ENCODE measurements at places on chromosomes 12 and 14.

- DNase-seq, result no peak
Measured at GRCh38 chr12:48793696-48794095, 4.8 kb upstream of the ADCY6 start.

DNA sequence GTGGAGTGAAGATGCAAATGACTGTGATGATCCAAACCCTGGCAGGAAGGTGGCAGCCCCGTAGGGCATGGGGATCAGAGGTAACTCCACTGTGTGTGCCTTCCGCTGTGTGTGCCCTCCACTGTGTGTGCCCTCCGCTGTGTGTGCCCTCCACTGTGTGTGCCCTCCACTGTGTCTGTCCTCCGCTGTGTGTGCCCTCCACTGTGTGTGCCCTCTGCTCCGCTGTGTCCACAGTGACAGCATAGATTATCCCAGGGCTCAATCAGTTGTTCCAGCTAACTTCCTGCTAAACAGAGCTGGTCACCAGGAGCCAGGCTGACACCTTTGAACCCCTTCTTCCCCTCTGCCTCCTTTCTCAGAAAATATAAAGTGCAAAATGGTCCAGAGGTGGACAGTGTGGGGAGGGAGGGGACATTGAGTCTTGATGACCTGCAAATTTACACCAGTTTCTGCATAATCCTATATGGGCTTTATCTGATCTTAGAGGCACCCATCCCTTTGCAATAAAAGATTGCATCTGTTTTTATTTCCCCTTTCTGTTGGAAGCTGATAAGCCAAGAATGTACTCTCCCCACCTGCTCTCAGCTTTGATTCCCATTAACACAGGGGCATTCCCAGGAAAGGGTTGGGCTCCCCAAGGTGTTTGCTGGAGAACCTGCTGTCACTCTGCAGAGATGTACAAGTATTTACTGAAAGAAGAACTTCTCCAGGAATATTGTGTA lies 21.6 kb upstream of the HNF1A start:
- no peak for DNase-seq

GRCh38 chr14:22780105-22780679 lies 13.7 kb downstream of the OXA1L start:
- DNase-seq, result no peak

GRCh38 chr12:54933376-54933775 lies 51.2 kb downstream of the TESPA1 start:
- DNase-seq, result no peak

DNA sequence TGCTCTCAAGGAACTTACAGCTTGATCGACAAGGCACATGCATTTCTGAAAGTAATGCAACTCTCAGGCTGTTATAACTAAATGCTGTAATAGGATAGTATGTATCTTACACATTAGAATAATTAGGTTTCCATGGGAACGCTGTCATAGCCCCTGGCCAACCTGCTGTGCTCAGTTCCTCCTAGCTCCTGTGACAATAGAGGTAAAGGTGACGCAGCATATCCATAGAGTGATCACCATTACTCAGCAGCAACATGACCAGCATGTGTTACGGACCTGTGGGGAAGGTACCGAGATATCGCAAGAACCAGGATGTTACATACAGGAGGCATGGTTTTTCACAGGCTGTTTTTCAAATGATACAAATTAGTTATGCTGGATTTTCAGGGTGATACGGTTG lies 150.7 kb downstream of the CAND1 start:
- no peak for DNase-seq

- no peak for DNase-seq
Measured at GRCh38 chr12:24861766-24862540, 86.9 kb downstream of the BCAT1 start.

- peak; percentile 40 for DNase-seq
Measured at GRCh38 chr14:68109132-68109900, 289.7 kb downstream of the RAD51B start.

DNA sequence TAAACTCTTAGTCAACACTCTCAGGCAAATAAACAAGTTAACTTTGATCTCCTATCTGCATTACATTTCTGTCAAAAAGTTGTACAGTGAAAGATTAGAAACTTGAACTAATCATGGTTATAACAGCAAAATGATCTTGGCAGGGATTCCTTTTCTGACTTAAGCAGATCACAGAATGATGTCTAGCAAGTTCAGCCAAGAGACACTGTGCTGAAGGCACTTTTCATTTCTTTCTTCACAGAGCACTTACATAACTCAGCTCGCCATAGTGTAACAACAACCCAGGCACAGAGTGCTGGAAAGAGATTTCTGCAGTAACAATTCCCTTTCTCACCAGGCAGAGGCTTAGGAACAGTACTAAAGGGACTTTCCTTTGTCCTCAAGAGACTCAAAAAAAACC lies 19.6 kb upstream of the CSRP2 start:
- no peak for DNase-seq

DNA sequence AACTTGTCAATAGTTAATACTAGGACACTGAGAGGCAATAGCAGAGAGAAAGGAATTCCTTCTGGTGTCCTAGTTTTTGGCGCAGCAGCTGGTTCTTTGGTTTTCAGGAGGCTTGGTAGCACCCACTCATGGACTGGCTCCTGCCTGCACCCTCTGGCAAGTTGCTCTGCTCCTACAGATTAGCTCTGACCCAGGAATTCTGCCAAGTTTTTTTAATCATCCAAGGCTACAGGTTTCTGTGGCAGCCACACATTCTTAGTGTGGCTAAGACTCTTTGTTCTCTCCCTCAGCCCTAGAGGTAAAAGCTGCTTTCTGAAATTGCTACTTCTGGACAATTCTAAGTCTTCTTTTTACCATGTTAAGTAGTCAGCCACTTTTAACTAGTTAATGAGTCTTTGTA lies 72.0 kb upstream of the FKBP4 start:
- DNase-seq, result no peak

GRCh38 chr14:75333606-75334548 lies 55.2 kb downstream of the FOS start:
- peak; percentile 13 for DNase-seq

DNA sequence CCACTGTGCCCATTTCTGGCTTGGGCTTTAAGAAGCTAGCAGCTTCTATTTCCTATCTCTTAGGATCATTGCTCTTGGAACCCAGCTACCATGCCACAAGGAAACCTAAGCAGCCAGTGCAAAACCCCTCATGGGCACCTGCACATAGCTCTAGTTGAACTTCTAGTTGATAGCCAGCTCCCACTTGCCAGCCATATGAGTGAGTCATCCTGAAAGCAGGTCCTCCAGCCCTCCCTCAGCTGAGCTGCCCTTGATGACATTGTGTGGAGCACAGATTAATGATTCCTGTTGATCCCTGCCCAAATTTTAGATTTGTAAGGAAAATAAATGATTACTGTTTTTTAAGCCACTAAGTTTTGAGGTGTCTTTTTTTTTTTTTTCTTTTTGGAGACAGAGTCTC lies 234.2 kb upstream of the FBXO33 start:
- DNase-seq, result no peak

DNA sequence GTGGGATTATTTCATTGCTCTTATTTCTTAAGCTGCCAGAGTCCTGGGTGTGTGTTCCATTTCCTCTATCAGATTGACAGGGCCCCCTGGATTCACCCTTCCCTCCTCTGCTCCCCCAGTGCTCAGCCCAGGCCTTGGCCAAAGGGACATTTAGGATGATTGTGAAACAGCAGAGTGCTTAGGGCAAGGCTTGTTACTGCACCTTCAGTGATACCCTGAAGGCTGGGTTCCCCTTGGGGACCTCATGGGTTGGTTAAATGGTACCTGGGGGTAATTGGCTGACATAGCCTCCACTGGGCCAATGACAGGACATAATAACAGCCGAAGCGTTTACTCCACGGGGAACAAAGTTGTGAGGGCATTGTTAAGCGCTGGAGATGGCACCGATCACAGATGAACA lies 1.3 kb upstream of the KRT72 start:
- DNase-seq, result no peak

- DNase-seq, result no peak
Measured at GRCh38 chr14:66131111-66131510, 355.1 kb upstream of the CCDC196 start.

- DNase-seq, result no peak
Measured at GRCh38 chr14:79201564-79202207, 1009.6 kb downstream of the DIO2 start.

- no peak for DNase-seq
Measured at GRCh38 chr14:75609606-75610475, 31.4 kb downstream of the FLVCR2 start.

DNA sequence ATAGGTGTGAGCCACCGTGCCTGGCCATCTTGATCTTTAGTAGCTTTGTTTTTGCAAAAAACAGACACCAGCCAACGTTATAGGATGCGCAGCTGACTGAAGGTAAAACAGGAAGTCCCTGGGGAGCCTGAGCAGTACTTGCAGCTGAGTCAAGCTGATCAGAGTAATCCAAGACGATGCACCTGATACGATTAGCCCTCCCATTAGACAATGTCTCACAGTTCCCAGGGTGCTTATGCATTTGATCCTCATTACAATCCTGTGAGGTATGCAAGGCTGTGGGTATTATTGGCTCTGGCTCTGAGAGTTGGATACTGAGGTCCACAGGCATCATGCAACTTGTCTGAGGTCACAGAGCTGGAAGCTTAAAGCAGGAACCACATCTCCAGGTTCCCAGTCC lies 8.1 kb downstream of the KRT18 start:
- no peak for DNase-seq

DNA sequence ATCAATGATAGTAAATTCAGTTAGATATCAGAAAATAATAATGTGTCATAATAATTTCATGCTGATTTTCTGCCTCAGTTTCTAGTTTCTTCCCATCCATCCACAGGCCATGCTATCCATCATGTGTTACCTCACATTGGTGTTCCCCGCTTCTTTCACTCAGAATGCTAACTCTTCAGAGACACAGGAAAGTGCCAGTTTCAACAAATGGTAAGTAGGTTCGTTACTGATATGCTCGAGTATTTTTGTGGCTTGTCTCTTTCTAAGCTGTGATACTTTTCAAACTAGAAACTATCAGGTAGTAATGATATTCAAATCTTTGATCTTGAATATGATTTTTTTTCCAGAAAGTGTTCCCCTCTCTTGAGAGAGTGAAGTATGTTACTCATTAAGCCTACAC lies 1.5 kb downstream of the KLRB1 start:
- DNase-seq, result no peak

GRCh38 chr12:98780261-98780660 lies 135.2 kb downstream of the APAF1 start:
- peak; percentile 41 for DNase-seq

- DNase-seq, result peak; percentile 43
Measured at GRCh38 chr12:66129934-66130266, 650 bp downstream of the LLPH start.

GRCh38 chr12:121825041-121825523 lies 21.3 kb downstream of the SETD1B start:
- DNase-seq, result no peak

DNA sequence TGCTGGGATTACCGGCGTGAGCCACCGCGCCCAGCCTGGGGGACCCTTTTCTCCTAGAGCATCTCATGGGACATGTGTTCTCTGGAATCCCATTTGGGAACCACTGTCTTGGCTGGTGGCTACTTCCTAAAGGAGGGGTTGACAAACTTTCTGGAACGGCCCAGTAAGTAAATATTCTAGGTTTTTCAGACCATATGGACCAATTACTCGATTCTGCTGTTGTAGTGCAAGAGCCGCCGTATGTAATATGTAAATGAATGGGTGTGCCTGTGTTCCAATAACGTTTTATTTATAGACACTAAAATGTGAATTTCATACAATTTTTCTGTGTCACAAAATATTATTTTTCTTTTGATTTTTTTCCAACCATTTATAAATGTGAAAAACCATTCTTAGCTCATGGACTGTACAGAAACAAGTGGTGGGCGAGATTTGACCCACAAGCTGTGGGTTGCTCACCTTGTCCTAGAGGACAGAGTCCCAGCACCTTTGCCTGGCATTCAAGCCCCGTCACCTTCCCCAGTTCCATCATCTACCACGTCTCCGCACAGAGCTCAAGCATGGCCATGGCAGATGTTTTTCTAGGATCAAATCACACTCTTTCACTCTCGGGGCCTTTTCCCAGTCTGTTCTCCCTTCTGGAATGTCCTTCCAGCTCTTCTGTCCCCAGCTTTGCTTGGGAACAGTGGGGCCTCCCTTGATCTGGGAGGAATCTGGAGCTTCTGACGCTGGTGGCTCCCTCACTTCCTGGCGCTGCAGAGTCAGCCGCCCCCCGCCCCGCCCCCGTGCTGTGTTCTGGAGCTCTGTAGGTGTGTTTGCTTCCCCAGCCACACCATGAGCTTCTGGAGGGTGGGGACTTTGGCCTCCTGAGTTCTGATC lies 17.9 kb upstream of the RCOR1 start:
- DNase-seq, result no peak

DNA sequence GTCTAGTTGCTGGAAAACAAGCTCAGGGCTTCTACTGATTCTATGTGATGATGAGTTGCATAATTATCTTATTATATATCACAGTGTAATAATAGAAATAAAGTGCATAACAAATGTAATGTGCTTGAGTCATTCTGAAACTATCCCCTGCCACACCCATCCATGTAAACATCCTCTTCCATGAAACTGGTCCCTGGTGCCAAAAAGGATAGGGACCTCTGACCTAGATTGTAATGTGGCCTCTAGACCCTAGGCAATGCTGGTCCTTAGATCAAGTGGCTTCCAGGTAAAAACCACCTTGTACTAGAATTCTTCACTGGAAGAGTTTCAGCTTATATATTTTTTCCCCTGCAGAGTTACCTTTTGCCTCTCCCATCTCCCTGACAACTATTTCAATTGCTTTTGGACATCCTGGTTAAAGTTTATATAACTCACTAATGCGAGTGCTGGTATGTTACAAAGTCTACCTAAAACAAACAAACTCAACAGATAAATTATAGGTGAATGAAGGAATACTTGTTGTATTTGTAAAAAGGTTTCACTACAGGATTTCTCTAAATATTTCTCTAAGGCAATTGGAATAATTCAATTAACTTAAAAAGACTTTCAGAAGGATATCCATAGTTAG lies 462.5 kb downstream of the NAV3 start:
- DNase-seq, result no peak

GRCh38 chr14:99382781-99383471 lies 97.7 kb downstream of the SETD3 start:
- no peak for DNase-seq

DNA sequence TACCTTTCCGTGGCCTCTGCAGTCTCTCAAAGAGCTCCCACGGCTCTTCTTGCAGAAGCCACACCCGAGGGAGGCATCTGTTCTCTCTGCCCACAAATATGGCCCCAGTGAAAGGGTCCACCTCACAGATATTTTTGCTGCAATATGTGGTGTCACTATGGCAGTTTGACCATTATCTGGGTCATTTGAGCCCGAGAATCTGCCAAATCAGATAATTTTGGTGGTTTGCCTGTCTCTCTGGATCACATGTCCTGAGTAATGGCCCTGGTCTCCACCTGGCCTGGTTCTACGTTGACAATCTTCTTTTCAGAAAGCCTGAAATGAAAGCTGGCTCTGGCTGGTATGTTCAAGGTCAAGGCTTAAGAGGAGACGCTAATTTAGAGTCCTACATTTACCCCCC lies 5.7 kb upstream of the WSCD2 start:
- no peak for DNase-seq
